Fibroblast of skin of right quadriceps (primary cell): ENCODE measurements at places on chromosomes 1 and 21.

- no peak for DNase-seq
Observed at GRCh38 chr1:217642455-217642854, 11.3 kb downstream of the SPATA17 start.

GRCh38 chr21:37871121-37871862 is 45.0 kb downstream of the KCNJ6 start:
- peak; percentile 81 for DNase-seq

DNA sequence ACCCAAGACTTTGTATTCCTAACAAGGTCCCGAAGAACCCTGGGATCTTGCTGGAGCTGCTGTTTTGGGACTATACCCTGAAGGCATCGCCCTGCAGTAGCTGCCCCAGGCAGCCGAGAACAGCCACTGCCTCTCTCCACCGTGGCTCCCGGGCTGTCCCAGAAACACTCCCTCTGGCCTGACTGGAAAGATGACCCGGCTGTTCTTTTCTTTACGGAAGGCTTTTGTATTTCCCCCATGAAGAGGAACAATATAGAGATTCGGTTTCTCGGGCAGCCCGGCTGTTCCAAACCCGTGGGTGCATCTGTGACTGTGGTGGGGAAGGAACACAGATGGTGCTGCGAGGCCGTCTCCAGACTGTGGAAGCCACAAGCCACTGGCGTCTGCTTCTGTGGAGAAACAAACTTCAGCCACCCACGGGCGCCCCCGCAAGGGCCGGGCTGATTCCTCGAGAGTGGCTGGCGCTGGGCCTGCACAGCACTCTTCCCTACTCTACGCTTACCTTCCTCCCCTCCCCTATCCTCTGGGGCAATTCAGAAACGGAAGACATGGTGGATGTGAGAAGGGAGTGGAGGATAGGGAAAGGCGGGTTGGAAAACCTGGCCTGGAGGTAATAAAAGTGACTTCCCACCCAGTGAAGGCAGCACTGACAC is 33.7 kb upstream of the VASH2 start:
- DNase-seq = peak; percentile 43

DNA sequence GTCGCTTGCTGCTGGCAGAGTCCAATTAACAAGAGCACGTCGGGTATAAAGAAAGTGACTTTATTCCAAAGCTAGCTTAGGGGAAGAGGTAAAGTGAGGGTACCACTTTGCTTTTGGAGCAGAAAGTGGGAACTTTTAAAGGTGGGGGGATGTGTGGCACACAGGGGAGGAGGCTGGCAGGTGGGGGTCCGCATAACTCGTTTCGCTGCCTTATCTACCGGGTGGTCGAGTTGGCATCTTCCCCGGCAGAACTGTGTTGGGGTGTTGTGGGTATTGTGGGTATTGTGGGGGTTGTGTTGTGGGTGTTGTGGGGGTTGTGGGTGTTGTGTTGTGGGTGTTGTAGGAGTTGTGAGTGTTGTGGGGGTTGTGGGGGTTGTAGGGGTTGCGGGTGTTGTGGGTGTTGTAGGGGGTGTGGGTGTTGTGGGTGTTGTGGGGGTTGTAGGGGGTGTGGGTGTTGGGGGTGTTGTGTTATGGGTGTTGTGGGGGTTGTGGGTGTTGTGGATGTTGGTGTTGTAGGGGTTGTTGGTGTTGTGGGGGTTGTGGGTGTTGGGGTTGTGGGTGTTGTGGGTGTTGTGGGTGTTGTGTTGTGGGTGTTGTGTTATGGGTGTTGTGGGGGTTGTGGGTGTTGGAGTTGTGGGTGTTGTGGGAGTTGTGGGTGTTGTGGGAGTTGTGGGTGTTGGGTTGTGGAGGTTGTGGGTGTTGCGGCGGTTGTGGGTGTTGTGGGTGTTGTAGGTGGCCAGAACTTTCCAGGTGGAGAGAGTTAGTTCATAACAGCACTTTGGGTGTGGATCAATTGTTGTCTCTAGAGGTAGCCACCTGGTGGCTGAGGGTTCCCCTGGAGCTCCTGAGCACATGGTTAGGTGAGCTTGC is 52.7 kb downstream of the AGPAT3 start:
- no peak for DNase-seq

GRCh38 chr21:34129039-34129891 is 55.9 kb downstream of the MRPS6 start:
- DNase-seq = peak; percentile 92

GRCh38 chr1:231636157-231636556 is 9.6 kb downstream of the DISC1 start:
- peak; percentile 26 for DNase-seq

DNA sequence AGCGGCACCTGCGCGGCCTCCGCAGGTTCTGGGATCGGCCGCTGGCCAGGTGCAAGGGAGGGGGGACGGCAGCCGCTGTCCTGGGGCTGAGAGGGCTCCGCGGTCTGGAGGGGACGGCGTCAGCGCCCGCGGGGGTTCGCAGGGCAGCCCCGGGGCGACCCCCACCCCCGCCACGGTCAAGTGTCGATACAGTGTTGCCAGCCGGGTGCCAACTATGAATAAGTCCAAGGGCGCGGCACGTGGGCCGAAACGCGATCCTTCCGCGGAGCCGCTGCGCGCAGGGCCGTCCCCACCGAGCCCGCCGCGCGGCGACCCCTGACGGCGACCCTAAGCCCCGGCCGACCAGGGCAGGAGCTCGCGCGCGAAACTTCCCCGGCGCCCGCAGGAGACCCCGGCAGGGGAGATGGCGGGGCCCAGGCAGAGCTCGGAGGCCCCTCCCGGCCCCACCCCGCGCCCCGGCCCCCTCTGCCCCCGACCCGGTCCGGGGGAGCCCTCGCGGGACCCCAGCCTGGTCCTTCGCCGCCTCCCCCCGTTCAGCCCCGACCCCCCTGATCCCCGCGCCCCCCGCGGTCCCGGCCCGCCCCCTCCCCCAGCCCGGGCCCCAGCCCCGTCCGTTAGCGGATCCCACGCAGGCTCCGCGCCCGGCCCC is 586 bp upstream of the AGPAT3 start:
- DNase-seq = no peak

DNA sequence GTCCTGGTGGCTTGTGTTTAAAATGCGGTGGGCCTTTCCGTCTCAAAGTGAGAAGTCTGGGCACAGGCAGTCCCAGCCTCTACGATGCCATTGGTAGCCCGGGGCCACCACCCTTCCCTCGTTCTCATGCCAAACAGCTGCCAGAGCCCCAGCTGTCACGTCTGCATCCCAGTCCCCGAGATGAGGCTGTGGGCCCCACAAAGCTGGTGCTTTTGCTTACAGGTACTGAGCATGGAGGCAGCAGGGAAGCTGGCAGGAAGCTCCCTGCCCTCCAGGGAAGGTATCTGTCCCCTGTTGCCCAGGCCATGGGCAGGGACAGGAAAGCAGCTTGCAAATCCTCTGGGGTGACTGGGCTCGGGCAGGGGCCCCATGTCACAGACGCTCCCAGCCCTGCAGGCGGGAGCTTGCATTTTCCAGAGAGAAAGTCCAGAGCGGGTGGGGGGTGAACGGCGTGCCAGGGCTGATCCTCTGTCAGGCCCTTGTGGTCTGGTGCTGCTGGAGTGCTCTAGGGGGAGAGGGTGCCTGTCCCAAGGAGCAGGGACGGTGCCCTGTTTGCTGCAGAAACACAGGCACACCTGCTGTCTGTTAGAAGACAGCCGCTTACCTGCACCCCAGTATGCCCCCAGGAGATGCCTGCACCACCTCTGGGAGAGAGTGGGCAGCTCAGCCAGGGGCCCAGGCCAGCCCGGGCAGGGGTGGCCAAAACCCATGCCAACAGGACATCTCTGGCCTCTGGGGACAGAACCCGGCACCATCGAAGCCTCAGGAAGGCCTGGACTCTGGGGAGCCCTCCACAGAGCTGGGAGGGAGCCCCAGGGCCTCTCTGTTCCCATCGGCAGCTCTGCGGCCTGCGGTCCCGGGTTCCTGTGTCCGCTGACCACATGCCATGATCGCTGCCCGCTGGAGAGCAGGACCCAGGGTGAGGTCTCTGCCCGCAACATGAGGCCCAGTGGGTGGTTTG is 45.9 kb downstream of the SLX9 start:
- no peak for DNase-seq

- DNase-seq = no peak
Observed at GRCh38 chr1:94000510-94001282, 91.5 kb upstream of the GCLM start.

DNA sequence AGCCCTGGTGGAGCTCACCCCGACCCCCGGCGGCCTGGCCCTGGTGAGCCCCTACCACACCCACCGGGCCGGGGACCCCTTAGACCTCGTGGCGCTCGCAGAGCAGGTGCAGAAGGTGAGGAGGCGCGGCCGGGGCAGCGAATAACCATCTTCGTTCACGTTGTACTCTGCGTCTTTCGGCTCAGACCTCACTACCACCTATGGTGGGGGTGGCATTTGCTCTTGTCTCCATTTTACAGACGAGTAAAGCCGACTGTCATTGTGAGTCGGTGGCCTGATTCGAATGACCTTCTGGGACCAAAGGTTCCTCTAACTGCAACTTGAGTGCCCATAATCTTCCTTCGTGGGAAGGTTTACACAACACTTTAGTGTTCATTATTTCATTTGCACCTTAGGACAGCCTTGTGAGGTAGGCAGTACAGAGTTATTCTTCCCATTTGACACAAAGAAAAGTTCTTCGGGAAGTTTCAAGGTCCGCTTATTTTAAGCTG is 506 bp downstream of the C1orf50 start:
- DNase-seq = no peak

- no peak for DNase-seq
Observed at GRCh38 chr1:1374589-1374928, 448 bp downstream of the AURKAIP1 start.

GRCh38 chr1:162293073-162293692 is 83.5 kb downstream of the SPATA46 start:
- DNase-seq = no peak

GRCh38 chr1:225871359-225872074 is 10.7 kb downstream of the TMEM63A start:
- DNase-seq = no peak

- peak; percentile 28 for DNase-seq
Observed at GRCh38 chr1:53959664-53960250, 13.6 kb downstream of the LRRC42 start.

DNA sequence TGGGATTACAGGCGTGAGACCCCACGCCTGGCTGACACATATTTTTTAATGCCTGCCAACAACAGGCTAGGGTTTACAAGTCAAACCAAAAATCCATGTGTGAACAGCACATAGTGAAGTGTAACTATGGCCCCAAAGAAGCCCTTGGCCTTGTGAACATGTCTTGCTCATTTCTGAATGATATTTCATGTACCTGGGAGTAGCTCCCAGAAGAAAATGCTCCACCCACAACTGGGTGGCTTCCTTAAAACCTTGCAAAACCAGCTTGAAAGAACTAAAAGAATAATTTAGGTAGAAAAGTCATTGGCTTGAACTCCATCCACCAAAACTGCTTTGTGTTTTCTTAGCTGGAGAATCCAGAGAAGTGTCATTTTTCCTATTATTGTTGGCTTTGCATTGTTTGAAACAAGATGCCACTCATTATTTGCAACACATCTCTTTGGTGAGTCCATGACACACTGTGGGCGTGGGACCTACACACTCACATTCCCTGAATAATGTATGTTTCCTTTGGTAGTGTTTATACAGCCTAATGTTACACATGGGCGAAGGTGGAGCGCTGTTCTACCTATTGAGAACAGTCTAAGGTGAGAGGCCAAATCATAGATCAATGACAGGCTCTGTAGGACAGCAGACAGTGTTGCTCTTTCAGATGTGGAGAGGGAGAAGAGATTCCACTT is 28.5 kb upstream of the SDE2 start:
- no peak for DNase-seq

- peak; percentile 15 for DNase-seq
Observed at GRCh38 chr1:200090252-200091159, 63.0 kb downstream of the NR5A2 start.

- no peak for DNase-seq
Observed at GRCh38 chr21:34840693-34841092, 171.9 kb downstream of the CLIC6 start.

DNA sequence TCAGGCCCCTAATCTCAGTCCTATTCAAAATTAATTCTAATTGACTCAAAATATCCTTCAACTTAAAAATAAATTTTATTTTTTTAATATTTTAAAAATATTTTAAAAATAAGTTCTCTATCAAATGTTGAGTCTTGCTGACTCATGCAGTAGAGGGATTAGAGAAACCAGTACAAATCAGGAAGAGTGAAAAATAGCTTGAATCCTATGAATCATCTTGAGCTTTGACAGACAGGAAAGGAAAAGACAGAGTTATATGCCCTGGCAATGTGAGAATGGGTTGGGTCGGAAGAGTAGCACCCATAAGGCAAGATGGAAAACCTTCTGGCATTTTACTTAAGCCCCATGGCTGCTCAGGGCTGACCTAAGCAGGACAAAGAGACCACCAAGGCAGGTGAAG is 346.6 kb upstream of the RUNX1 start:
- DNase-seq = peak; percentile 38

DNA sequence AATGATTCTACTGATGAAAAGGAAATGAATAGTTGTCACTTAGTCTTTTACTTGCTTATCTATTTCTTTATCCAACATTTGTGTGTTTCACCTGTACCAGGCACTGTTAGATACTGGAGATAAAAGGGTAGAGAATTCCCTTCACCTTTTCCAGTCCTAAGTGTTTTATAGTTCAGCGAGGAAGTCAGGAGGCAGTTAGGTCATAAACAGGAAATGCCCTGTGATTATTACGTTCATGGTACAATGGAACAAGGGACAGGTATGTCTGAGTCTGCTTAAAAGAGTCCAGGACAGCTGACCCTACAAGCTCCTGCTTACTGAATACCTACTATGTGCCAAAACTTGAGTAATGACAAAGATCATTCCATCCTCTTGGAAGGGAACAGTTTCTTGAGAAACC is 77.8 kb downstream of the TNR start:
- no peak for DNase-seq

GRCh38 chr1:3654549-3655281 is 2.4 kb downstream of the TP73 start:
- DNase-seq = no peak

DNA sequence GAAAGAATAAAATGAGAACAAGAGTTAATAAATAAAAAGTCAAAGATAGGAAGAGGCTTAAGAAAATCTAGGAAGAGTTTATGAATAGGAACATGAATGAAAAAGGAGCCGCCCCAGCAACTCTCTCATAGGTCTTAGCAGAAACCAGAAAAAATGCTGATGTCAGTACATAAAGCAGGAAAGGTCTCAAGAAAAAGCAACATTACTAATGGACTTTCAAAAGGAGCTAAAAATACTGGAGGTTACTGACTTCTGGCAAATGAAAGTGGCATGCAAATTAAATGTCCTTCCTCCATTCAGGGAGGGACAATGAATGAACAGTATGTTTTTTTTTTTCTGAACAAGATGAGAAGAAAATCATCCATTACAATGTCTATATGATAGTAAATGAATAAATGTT is 387.6 kb downstream of the BRINP2 start:
- DNase-seq = no peak

DNA sequence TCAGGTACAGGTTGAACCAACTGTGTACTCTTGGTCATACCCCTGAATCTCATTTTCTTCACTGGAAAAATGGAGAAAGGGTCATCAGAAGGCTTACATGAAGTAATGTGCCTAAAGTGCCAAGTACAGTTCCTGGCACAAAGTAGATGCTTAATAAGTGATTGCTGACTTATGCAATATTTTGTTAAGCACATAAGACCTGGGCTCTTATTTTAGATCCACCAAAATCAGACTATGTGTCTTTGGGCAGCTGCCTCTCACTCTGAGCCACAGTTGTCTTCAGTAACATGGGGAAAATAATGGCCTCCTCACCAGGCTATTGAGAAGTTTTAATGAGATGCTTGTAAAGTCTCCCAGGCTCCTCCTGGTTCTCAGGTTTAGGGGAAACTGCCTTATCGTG is 74.3 kb upstream of the TRABD2B start:
- DNase-seq = no peak

- peak; percentile 33 for DNase-seq
Observed at GRCh38 chr21:45975020-45975666, 6.4 kb upstream of the COL6A1 start.
